ENCODE measurements at places on chromosomes 12 and 14.

DNA sequence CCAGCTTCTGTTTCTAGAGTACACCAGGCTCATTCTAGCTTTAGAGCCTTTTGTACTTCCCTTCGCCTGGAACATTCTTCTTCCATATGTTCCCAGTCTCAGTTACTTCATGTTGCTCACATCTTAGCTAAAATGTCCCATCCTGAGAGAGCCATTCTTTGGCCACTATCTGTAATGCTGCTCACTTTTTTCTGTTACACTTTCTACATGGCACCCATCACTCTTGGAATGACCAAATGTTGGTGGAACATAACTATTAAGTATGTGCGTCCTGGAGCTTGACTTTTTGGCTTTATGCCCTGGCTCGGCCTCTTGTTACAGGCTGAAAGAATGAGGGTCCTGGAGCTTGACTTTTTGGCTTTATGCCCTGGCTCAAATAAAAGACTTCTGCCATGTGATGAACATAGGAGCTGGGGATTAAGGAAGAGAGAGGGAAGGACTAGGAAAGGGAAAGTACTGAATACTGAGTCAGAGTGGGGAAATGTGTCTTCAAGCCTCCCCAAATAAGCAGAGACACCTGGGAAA, 442.9 kb upstream of the ATP2B1 start:
- no peak for DNase-seq

- peak; percentile 45 for DNase-seq
These were observed 1.8 kb downstream of the COX6A1 start for GRCh38 chr12:120439646-120440247.

DNA sequence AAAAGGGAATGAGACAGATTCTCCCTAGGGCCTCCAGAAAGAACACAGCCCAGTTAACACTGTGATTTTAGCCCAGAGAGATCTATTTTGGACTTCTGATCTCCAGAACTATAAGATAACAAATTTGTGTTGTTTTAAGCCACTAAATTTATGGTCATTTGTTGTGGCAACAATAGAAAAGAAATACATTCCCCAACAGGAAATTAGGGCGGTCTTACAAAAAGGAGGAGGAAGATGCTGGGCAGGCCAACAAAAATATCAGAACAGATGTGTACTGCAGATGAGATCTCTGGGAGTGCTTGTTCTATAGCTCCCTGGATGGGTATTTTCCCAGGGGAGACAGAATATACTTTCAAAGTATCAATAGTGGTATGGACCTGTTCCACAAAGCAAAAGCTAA, 32.0 kb upstream of the SOCS2 start:
- no peak for DNase-seq

DNA sequence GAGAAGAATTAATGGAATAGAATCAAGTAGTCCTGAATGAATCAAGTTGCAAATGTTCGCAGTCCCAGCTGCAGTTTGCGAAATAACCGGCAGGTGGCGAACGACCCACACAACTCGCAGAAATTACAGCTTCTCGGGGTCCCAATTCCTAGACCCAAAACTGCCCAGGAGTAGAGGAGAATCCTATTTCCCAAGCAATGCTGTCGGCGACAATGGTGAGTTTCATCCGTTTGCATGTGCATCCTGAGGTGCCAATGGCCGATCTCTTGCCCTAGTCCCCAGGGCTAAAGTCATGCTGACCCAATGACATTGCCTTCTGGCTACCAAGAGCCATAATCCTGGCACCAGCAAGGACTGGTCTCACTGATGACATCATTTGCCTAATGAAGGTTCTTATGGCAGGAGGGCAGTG, 8.5 kb upstream of the ASCL1 start:
- no peak for DNase-seq

- no peak for DNase-seq
These were observed 58.1 kb downstream of the STAB2 start for GRCh38 chr12:103645202-103645601.
